CD4-positive, alpha-beta memory T cell (primary cell): ENCODE measurements at places on chromosomes 16 and 17. TPM values are rescaled to one million over a fixed set of nuclear protein-coding genes. Genes with fewer than 3 reads are reported as not detected.

KCNH4 gene
- total RNA-seq, result 0.11 TPM

VMO1 gene
- total RNA-seq, result 0.50 TPM

GRCh38 chr17:15457723-15458094 is 9.7 kb downstream of the CDRT4 start:
- DNase-seq, result no peak

- DNase-seq, result no peak
These were observed 4.3 kb upstream of the PIMREG start for GRCh38 chr17:6439951-6440350.

DNA sequence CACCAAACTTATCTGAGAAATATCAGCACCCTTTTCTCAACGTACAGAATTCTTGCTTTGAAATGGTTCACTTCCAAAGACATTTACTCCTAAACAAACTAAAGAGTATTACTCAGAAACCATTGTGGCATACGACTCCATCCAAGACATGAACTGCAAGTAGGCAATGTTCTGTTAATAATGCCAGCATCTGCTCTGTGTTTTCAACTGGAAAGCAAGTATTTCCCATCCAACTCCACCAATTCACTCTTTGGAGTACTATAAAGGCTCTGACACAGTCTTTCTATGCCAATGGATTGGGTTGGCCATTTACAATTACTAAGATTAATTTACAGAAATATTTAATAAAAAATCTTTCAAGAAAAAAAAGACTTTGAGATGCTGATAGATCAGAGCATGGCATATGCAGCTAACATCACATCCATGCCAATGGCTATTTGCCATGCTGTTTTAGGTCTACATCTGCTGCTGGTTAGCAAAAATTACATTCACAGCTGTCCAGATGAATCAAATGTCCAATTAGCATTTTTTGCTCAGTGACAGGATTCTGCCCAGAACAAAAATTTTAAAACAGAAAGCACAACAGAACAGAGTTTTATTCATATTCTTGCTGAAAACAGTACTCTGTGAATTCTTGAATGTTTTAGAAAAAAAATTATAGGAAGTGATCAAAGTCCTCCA is 65.9 kb upstream of the HLF start:
- DNase-seq, result no peak
